ENCODE measurements at places on chromosomes 3 and 15. TPM values are rescaled to one million over a fixed set of nuclear protein-coding genes. Genes with fewer than 3 reads are reported as not detected.

- no peak for DNase-seq
Measured at GRCh38 chr15:71705151-71705550, 105.2 kb upstream of the NR2E3 start.

DNA sequence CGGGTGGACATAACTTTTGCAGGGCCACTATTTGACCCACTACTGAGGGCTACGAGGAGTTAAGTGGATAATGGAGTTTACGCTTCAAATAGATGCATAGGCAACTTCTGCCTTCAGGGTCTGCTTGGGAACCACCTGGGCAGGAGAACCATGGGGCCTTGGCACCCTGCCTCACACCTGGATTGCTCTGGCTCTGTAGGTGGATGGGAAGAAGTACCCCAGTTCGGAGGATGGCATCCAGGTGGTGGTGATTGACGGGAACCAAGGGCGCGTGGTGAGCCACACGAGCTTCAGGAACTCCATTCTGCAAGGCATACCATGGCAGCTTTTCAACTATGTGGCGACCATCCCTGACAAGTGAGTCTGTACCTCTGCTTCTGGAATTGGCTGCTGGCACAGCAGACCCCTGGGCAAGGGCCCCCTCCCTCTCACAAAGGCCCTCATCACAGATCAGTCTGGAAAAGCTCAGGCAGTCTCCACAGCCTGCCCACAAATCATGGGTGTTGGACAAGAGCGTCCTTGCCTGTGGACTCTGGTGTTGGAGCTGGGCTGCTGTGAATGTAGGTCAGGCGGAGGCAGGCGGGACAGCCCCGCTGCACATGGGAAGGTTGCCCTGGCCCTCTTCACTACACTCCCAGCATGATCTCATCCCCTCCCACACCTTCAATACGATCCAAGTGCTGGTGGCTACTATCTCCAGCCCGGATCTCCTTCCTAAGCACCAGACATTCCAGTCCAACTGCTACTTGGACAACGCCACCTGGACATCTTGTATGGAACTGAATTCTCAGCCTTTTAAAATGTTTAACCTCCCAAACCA is 46.7 kb downstream of the MESD start:
- no peak for DNase-seq

GRCh38 chr3:143083781-143084180 is 35.8 kb upstream of the CHST2 start:
- no peak for DNase-seq

- no peak for DNase-seq
Measured at GRCh38 chr15:51803965-51804364, 25.5 kb upstream of the TMOD3 start.

DNA sequence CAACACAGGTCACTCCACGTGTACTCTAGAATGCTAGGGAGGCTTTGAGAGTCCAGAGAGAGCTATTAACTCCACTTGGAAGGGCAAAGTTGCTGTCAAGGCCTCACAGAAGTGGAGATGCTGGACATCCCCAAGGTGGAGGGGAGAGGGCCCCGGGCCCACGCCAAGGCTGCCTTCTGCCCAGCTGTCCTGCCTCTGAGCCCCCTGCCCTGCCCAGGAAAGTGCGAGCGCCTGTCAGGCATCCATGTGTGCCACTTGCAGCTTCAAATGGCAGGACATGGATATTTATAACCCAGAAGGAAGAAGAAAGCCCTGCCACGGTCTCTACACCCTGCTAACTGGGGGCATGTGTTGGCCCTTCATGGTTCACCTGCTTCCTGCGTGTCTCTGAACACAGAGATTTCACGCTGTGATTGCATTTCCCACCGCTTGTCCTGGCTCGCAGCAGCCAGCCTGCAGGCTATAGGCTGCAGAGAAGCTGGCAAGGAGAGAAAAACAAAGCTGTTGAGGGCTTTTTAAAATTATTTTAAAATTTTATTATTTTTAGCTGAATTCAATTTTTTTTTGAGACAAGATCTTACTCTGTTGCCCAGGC is 17.0 kb downstream of the ANKDD1A start:
- DNase-seq = no peak

- DNase-seq = no peak
Measured at GRCh38 chr3:111738238-111738637, 120.8 kb upstream of the PHLDB2 start.

DNA sequence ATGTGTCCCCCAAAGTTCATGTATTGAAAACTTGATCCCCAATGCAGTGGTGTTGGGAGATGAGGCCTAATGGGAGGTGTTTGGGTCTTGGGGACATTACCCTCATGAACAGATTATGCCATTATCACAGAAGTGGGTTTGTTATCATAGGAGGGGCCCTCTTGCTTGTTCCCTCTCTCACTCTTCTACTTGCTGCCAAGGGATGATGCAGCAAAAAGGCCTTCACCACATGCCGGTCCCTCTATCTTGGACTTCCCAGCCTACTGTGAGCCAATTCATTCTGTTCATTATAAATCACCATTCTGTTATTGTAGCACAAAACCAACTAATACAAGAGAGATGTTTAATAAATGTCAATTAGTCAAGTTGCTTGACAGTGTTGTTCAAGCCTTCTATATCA is 47.2 kb downstream of the FAM227B start:
- DNase-seq = no peak

DNA sequence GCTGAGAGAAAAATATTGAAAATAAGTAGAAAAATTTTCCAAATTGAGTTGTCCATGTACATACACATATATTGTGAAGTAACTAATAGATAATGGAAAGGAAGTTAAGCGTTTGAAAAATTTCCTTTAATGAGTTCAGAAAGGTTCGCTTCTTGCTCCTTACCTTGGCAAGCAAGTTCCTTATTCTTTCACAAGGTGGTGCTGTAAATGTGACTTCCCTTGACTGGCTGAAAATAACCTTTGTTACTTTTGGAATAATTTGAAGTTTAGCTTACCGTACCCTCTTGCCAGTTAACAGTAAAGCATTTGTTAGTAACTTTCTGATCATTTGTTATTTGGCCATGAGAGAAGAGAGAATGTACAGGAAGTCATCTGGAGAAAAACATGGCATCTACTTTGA is 41.6 kb downstream of the PYDC2 start:
- DNase-seq = no peak

GRCh38 chr3:188607805-188608315 is 453.9 kb downstream of the LPP start:
- DNase-seq = no peak

The MESP2 gene
- not detected for total RNA-seq

The C3orf85 gene
- total RNA-seq = not detected
